ENCODE measurements at places on chromosomes 7 and 10. TPM values are rescaled to one million over a fixed set of nuclear protein-coding genes. Genes with fewer than 3 reads are reported as not detected.

GRCh38 chr10:96170230-96170629 lies 40.1 kb downstream of the ZNF518A start:
- no peak for DNase-seq

Gene PALS2
- polyA plus RNA-seq: 26.5 TPM

DNA sequence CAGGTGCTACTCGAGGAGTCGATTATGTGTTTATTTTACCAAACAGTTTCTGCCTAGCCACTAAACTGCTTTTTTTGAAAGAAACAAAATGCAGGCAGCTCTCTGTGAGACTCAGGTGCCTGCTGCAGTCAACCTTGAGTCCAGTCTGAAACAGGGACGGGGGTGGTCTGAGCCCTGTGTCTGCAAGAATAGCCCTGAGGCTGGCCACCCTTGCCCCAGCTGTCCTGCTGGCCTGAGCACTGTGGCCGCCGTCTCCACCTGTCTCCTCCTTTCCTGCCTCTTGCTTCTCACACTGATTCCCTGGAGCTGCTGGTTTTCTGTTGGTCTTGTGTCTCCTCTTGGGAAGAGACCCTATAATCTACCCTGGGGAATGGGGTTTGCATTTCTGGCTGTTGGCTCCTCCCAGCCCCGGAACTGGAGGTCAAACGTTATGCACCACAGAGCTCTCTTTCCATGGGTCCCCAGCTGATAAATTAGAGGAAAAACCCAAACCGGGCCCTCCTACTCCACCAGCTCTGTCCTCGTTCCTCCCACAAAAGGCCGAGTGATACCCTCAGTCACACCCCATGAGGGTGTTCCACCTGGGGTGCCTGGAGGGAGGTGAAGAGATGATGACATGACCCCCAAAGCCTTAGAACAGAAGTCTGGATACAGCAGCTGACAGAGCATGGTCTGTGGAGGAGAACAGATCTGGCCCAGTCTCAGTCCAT lies 15.0 kb upstream of the SLC18A3 start:
- no peak for DNase-seq

DNA sequence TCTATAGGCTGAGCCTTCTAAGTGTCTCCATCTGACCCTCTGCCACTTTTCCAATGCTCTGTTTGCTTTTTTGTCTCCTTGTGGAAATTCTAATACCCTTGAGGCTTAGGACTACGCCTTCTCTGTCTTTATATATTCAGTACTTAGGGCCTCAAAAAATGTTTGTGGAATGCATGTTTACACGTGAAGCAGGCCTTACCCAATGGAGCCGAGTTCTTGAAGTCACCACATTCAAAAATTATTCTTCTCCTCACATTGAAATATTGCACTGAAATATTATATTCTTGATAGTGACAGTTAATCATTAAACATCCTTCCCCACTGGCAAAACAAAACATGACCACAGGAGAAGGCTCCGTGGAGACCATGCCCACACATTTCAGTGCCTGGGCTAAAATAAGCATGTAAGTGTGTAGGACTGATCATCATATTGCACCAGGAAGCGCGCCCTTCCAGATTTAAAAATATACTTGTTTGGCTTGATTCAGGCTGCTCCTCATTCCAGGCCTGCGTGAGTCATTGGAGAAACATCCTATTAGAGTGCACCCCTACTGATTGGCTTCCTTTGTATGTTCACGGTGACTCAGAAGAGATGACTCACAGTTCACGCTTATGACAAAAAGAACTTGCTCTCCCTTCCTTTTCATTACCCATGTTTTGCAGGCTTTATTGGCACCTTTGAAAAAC lies 307.4 kb upstream of the AOAH start:
- no peak for DNase-seq

DNA sequence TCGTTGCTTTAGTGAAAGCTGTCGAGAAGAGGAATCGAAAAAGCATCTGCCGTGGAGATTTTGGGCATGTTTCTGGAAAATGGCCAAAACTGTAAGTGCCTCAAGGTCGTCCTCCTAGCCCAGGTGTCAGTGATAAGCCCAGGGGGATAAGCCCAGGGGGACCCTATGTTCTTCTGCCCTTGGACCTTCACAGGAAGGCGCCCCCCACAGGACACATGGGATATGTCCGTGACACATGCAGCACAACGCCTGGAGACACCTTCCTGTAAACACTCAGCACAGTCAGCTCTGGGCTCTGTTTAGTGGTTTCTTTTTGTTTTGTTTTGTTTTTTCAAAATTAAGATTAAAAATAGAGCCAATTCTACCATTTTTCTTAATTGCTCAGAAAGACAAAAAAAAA lies 272.7 kb downstream of the KLF6 start:
- no peak for DNase-seq

Gene ZFYVE27
- 34.0 TPM for polyA plus RNA-seq

DNA sequence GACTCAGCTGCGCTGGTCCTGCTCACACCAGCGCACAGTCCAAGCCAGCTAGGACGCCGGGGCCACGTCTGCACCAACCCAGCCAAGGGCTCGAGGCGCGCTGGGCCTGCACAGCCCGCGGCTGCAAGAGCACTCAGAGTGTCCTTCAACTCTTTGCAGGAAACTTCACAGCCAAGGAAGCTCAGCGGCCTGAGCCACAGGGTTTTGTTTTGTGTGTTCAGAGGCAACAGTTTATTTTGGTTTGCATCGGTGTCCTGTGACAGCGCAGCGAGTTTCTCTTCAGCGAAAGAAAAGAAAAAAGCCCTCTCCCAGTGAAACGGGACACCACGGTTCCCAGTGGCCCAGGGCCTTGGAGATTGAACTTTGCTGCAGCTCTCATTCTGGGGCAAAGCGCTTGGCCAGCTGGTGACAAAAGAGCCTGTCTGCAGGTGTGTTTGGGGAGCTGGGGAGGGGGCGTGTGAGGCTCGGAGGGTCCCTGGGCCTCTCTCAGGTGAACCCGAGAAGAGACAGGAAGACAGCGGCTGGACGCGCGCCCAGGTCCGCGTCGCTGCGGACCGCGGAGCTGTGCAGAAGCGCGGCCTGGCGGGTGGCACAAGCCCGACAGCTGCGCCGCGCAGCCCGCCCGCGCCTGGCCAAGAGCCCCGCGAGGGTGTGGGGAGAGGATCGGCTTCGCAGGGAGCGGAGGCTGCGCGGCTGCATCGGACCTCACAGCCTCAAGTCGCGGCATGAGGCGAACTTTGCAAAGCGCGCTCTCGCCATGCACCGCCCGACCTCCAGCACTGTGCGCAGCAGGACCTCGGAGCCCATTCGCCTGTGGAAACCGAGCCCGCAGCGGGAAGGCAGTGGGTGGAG lies 922 bp downstream of the CXCL12 start:
- DNase-seq: no peak

DNA sequence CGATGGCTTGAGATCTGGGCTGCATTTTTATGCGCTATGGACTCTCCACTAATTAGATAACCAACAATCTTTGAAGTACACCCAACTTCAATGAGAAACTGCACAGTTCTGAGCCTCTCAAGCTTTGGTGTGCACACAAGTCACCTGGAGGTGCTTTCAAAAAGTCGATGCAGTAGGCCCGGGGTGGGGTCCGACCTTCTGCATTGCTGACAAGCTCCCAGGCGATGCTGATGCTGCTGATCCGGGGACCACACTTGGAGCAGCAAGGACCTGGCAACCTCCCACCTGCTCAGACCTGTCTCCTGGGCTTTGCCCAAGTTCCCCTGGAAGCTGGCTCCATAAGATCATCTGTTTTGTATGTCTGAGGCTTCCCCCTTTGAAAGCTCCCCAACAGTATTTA lies 10.7 kb downstream of the KIAA1549 start:
- no peak for DNase-seq

DNA sequence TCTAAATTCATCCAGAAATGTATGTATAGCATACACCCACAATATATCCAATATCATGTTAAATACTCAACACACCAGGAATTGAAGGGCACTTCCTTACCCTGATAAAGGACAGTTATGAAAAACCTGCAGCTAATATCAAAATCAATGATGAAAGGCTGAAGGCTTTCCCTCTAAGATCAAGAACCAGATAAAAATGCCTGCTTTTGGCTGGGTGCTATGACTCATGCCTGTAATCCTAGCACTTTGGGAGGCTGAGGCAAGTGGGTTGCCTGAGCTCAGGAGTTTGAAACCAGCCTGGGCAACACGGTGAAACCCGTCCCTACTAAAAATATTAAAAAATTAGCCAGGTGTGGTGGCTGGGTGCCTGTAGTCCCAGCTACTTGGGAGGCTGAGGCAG lies 21.6 kb upstream of the UPP1 start:
- no peak for DNase-seq

DNA sequence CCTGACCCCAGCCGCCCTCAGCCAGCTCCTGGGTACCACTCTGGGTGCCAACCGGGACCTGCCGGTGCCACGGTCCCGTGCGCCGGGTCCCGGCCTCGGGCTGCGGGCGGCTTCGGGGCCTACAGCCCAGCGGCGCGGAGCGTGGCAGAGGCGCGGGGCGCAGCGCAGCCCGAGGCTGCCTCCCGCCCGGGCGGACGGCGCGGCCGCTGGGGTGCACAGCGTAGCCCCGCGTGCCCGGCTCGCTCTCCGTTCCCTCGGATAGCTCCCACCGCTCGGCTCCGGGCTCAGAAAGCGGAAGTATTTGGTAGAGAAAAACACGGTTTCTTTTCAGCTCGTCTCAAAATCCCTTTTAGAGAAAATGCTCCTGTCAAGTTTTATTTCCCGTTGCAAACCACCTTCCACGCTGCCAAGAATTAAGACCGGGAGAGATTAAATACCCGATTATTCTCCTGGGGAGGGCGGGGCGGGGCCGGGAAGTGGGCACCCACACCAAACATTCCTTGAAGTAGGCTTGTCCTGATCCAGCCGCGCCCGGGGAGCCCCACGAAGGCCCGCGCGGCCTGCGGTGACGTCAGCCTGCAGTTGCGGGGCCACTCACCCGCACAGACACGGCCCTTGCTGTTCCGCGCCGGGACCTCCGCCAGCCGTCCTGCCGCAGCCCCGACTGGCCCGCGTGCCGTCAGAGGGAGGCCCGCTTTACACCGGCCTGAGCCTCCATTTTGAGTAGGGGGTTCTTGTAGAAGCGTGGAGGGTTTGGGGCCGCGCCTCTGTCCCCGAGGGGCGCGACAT lies 7.2 kb downstream of the HOXA13 start:
- DNase-seq: no peak

GRCh38 chr10:24481241-24481640 lies 242.4 kb downstream of the ARHGAP21 start:
- DNase-seq: no peak

Gene ASZ1
- not detected for polyA plus RNA-seq

- no peak for DNase-seq
These were observed 8.3 kb upstream of the SLC18A3 start for GRCh38 chr10:49601857-49602256.

DNA sequence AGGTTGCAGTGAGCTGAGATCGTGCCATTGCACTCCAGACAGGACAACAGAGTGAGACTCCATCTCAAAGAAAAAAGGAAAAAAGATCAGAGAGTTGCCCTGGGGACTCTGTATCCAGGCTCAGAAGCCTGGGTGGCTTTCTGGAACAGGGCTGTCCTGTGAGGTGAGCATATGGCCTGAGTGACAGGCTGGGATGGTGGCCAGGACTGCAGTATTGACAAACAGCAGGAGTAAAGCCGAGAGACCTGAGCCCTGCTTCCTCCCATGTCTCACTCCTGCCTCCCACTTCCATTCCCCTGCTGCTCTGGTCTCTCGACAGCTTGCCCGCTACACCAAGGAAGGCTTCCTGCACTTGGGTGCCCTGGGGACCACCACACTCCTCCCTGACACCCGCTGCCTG lies 578.5 kb downstream of the GALNT17 start:
- no peak for DNase-seq

DNA sequence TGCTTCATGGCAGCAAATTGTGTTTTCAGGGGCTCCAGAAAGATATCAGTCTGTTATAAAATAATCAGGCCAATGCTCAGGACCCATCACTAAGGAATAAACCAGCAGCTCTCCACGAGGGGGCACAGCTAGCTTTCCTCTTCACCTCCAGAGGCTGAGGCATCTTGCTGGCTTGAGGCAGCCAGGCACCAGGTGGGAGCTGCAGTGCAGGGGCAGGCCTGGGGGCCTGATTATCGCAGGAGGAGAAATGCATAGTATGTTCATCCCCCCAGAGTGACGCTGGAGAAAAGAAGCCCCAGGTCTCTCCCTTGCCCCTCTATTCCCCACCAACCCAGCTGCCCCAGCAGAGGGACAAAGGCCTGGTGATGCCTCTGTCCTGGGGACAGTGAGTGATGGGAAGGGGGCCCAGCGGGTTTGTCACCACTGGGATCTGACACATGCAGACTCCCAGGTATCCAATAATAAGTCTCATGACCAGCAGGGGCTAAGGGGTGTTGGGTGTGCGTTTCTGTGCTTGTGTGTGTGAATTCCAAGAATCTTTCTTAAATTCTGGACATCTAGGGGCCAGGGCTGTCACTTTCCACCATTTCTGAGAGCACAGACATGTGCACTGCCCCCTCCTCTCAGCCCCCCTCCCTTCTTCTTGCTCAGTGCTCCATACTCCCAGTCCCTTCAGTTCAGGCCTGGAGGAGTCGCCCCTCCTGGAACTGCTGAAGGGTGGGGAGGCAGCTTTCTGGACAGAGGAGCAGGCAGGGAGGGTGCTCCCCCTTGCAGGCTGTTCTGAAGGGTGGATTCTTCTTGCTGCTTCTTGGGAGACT lies 128.1 kb upstream of the FAM20C start:
- no peak for DNase-seq

DNA sequence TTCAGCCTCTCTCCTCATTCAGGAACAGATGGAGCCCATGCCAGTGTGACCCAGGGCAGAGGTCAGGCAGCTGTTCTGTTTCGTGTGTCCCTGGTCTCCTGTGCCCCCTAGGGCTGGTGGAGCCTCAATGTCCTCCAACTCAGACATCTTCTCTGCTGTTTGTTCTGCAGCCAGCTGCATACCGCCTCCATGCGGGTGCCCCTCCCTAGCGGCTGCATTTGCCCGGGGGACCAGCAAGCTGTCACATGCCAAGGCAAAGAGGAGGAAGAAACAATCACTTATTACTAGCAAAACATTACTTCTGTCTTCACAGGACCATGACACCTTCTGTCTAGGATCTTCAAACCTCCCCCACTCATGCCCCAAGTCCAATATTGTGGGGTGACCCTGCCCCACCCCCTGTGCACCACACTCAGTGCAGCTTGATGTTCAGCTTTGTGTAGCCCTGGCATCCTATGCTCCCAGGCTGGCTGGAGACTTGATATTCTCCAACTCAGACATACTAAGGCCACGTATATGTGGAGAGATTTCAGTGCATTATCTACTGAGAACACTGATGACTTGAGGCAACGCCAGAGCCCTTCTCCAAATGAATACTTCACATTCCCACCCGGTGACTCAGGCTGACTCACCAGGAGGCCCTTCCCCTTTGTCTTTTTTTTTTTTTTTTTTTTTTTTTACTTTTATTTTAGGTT lies 188.9 kb downstream of the SKIDA1 start:
- DNase-seq: no peak

DNA sequence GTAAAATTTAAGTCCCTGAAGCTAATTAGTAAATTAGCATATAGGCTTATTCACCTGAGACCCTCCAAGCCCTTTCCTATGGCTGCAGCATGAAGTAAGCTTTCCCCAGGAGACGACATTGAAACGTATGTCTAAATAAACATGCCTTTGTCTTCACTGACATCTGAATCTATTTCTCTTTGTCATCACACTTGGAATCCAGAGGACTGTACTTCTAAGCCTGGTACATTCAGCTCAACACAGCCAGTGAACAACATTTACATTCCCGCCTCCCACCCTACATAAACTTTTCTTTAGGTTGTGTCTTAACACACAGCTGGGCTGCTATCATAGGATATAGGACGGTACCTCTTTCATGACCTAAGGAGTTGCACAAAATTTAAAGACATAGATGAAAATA lies 414.4 kb downstream of the SFMBT2 start:
- DNase-seq: no peak

Gene NPY4R
- not detected for polyA plus RNA-seq

GRCh38 chr10:84214612-84215235 lies 10.6 kb downstream of the LRIT2 start:
- no peak for DNase-seq

Gene ACTL6B
- not detected for polyA plus RNA-seq

- no peak for DNase-seq
These were observed 24.2 kb downstream of the STRA8 start for GRCh38 chr7:135257790-135258189.

Gene ELN
- not detected for polyA plus RNA-seq
